ENCODE measurements at places on chromosomes 16 and 17.

DNA sequence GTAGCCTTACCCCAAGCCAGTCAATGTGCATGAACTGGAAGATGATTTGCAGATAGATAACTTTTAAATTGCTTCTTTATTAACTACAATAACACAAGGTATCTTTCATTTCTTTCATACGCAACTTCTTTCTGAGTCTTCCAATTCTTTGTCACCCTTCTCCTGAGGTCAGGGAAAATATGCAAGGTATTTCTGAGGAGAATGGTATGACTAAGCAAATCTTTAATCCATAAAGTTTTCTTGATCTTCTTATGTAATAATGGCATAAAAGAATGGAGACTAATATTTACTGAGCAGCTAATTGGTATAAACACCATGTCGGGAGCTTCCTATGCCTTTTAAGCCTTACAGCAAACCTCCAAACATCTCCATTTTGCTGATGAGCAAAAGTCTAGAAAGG is 438.9 kb downstream of the KCNJ2 start:
- no peak for DNase-seq

- DNase-seq = no peak
These were observed 100.1 kb downstream of the MARF1 start for GRCh38 chr16:15542734-15543347.

- DNase-seq = no peak
These were observed 191.3 kb downstream of the NTN1 start for GRCh38 chr17:9212376-9213302.

DNA sequence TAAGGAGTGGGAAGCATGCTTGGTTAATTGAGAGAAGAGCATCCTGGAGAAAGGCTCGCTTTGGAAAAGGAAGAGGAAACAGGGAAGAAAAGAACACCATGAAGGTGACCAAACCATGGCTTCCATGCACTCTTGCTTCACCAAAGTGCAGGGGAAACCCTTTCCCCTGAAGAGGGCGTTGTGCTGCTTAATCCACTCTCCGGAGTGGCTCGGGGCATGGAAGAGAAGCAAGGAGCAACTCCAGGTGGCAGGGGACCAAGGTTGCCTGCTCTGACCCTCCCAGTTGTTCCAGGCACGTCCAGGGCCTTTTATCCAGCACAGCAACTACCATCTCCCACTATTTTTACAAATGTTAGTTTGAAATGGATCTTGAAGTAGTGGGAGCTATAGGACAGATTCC is 108.1 kb downstream of the STX8 start:
- no peak for DNase-seq

DNA sequence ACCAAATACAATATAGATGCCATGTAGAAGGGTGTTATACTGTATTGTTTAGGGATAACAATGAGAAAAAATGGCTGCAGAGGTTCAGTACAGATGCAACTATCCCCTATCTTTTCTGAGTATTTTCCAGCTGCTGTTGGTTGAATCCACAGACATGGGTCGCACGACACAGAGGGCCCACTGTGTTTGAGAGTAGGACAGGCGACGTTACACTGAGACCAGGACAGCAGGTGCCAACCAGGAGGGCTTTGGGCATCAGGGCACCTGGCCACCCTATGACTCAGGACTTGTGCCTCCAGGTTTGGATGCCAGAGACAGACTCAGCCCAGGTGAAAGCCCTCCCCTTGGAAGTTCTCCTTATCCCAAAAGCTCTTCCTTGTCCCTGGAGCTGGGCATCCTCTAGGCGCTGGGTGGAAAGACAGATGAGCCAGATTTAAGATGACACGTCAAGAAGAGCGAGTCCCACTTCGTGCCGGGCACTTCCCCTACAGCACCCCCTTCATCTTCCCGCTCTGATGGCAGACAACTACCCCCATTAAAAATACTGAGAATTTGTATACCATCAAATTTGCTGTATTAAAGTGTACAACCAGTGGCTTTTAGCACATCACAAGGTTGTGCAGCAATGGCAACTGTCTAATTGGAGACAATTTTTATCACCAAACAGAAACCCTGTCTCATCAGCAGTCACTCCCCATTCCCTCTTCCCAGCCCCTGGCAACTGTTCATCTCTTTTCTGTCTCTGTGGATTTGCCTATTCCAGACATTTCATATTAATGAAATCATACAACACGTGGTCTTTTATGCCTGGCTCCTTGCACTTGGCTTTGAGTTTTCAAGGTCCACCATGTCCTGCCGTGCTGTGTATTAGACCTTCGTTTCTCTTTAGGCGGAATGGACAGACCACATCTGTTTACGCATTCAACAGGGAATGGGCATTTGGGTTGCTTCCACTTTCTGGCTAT is 30.6 kb downstream of the TNFRSF13B start:
- DNase-seq = no peak

DNA sequence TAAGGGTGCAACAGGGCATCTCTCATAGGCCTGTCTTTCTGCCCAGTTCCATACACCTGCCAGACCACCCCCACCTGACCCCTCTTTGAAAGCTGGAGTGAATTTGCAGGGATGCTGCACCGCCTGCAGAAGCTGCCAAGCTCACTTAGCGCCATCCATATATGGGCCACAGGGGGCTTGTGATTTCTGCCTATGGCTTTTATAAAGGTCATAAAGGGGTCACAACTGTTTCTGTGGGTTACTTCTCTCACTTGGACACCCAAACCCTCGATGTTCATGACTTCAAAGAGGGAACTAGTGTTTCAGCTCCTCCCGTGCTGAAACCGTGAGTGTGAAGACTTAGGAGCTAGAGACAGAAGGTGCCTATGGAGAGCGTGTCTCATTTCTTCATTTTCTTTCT is 23.9 kb upstream of the MEAK7 start:
- no peak for DNase-seq

DNA sequence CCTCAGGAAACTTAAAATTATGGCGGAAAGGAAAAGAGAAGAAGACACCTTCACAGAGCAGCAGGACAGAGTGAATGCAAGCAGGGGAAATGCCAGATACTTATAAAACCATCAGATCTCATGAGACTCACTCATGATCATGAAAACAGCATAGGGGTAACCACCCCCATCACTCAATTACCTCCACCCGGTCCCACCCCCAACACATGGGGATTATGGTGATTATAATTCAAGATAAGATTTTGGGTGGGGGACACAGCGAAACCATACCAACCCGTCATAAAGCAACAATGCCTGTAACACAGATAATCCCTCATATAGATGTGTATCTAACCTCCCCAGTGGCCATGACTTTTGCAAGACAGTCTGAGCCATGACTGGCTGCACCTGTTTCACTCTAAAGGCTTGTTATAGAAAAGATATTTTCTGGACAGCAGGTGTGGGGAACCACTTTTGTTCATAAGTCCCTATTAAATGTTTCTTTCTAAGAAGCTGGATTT is 7.0 kb upstream of the GSDMA start:
- no peak for DNase-seq

GRCh38 chr16:15708997-15709396 is 59.0 kb downstream of the NDE1 start:
- no peak for DNase-seq

GRCh38 chr17:40499551-40500189 is 1.8 kb downstream of the TNS4 start:
- no peak for DNase-seq

- peak; percentile 52 for DNase-seq
These were observed 87.5 kb downstream of the SEC14L1 start for GRCh38 chr17:77228241-77228752.

DNA sequence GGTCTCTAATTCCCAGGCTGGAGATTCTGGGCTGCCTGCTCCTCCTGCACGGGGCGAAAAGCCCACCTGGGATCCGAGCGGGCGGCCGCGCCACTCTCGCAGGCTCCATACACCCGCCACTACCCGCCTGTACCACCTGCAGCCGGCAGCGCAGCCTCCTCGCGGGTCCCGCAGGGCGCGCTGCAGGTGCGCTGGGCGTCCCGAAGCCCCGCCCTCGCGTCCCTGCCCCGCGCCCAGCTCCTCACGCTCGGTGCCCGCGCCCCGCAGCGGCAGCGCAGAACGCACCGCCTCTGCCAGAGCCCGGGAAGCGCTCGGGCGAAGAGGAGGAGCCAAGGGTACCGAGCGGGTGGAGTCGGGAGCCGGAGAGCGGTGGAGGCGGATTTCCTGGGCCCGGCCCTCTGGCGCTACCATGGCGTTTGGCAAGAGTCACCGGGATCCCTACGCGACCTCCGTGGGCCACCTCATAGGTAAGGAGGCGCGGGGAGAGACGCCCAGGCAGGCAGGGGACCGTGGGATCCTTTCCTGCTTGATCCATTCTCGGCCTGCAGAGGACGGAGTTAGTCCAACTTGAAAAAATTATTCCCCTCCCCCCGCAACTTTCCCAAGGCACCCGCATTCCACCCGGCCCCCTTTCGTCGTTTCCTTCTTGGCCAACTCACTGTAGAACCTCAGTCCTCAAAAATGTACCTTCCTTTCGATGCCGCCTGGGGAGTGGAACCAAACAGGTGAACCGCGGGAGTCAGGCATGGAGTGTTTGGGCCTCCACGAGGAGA is at the start of gene TOM1L1:
TSS of gene TOM1L1 (plus strand) at position 396 of the 773 bp plus-strand sequence. CDS start at position 410, 14 bp downstream.
- peak; percentile 46 for DNase-seq

GRCh38 chr16:4245077-4245791 is 3.4 kb upstream of the SRL start:
- no peak for DNase-seq

GRCh38 chr17:43024407-43025289 is at the start of gene RND2:
TSS of gene RND2 (plus strand) at chr17:43025231. CDS start at chr17:43025348, 117 bp downstream.
- peak; percentile 75 for DNase-seq

- DNase-seq = no peak
These were observed 86.3 kb downstream of the VPS53 start for GRCh38 chr17:628089-628941.

DNA sequence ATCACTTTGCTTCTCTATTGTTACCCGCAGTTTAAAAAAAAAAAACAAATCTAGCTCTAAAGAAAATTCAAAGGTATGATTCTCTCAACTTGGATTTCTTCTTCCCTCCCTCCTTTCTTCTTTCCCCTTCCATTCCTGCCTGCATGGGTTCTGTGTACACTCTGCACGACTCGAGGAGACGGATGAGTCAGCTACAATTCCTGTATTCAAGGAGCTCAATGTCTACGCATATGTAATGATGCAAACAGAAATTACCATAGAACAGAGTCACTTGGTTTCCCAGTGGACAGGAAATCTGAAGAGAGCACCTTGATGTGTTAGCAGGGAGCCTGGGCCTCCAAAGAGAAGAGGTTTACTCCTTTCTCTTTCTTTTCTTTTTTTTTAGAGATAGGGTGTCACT is 92.3 kb downstream of the VPS53 start:
- no peak for DNase-seq

GRCh38 chr16:87681981-87682570 is 79.8 kb downstream of the JPH3 start:
- DNase-seq = no peak

- DNase-seq = no peak
These were observed 559 bp downstream of the ITGAM start for GRCh38 chr16:31260136-31260931.

DNA sequence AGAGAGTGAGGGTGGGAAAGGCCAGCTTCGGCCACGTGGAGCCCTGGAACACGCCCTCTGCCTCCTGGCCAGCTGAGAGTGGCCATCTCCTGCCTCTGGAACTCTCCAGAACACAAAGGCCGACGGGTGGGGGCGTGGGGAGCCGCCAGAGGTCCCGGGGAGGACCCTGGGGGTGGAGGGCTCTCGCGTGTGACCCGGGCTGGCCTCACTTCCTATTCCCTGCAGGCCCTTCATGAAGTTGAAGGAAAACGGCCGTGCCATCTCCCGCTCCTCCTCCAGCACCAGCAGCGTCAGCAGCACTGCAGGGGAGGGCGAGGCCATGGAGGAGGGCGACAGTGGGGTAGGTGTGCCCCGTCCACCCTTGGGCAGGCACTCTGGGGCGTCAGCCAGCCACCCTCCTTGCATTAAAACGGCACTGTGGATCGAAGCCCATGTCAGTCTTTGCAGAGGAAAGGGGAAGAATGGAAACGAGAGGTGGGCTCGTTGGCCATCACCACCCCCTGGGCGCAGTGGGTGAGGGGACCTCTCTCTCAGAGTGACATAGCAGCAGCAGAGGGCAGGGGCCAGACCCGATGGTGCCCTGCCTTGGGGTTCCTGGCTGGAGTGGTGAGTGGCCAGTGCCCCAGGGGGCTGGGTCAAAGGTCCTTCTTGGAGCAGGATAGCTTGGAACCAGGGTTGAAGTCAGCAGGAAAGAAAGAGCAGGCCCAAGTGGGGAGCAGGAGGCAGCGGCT is 37.1 kb downstream of the OR1D5 start:
- DNase-seq = no peak

GRCh38 chr16:29868396-29869009 is 5.5 kb upstream of the CDIPT start:
- DNase-seq = no peak

GRCh38 chr17:5798094-5798493 is 213.8 kb upstream of the NLRP1 start:
- DNase-seq = no peak

DNA sequence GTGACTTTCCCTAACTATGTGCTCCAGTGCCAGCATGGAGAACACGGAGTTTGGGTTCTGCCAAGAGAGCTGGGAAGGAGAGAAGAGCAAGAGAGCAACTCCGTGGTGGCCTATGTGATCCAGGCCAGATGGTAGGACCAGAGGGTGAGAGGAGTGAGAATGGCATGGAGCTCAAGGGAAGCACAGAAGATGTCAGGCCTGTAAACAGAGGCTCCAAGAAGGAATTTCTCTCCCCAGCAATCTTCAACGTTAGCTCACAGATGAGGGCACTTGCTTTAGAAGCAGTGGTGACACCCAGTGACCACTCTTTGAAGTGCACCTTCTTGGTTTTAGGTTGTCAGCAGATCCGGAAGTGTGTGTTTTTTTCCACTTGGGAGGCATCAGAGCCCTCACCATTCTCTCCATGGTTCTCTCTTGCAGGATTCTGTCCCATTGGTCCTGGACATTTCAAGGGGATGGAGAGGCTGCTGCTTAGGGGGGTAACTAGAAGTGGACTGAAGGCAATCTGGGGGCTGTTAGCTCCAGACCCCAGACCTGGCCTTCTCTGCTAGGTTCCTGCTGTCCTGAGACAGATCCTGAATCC is 18.1 kb upstream of the TMEM98 start:
- no peak for DNase-seq

GRCh38 chr16:22198547-22199293 is 7.4 kb upstream of the EEF2K start:
- DNase-seq = no peak

DNA sequence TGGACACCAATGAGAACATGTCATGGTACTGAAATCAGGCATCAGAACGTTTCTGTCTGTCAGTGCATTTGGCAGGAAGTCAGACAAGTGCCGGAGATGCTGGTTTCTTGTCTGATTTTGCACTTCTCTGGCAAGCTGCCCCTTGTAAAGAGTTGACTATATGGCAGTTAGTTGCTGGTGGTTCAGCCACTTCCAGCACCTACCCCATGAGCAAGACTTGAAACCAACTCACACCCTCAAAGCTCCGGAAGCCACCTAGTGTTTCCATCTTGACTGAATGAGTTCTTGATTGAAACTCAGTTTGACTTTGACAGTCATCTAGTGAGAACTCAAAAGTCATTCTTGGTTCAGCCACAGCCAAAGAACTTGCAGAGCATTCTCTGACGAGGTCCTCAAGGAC is 225.1 kb downstream of the SPECC1 start:
- no peak for DNase-seq

- DNase-seq = peak; percentile 59
These were observed 166.3 kb downstream of the ANKFN1 start for GRCh38 chr17:56319531-56319930.

Data from NCI-H187 treated with DMSO at 0.1 percent for 48 hours (cell line).